Activated CD8-positive, alpha-beta memory T cell treated with anti-CD3 and anti-CD28 coated beads for 1 hour (primary cell): ENCODE measurements at places on chromosomes 2 and 18.

DNA sequence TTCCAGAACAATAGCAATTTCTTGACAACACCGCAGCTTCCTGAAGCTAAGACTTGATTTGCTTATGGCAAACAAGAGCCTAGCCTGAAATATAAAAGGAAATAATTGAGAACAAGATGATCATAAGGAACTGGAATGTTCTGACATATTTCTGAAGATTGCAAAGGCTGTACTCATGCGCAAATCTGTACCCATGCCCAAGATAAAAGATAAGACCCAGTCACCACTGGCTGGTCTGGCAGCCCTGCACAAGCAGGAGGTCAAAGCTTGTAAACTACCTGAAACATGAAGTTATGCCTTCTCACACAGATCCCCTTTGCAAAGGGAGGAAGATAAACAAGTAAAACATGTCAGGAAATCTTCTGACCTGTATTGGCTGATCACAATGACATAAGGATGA is 160.8 kb upstream of the GYPC start:
- DNase-seq, result no peak

GRCh38 chr18:79195716-79196683 is 126.8 kb downstream of the ATP9B start:
- no peak for DNase-seq

DNA sequence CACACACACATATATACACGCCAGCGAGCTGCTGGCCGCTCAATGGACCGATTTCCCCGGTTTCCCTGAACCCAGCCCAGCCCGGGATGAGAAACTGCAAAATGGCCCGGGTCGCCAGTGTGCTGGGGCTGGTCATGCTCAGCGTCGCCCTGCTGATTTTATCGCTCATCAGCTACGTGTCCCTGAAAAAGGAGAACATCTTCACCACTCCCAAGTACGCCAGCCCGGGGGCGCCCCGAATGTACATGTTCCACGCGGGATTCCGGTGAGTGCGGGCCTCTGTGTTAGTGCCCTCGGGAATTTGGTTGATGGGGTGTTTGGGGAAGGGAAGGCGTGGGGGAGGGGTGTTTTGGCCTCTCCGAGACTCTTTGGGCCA is 392 bp downstream of the ST8SIA3 start:
- DNase-seq, result no peak

DNA sequence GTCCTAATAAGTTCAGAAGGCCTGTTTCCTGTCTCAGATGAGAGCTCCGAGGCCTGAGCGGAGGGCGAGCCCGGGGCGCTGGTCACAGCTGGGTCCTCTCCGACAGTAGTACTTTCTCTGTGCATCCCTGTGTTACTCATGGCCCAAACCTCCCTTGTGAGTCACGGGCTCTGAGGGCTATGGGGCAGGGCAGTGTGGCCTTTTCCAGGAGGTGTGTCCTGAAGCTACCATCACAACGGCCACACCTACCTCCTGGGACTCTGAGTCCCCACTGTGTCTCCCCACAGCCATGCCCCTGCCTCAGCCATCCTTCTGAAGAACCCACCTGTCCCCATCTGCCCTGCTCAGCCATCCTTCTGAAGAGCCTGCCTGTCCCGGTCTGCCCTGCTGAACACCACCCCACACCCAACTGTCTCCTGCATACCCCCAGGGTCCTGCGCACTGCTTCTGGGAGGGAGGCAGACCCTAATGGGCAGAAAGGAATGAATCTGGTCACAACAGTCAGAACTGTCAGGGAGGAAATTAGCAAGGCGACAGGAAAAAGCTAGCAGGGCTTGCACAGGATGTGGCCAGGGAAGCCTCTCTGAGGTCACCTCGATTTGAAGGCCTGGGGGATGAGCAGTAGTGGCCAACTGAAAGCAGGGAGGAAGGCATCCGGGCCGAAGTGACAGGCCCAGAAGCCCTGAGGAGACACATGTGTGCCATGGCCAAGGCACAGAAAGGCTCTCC is 145.4 kb upstream of the RIOK3 start:
- no peak for DNase-seq

DNA sequence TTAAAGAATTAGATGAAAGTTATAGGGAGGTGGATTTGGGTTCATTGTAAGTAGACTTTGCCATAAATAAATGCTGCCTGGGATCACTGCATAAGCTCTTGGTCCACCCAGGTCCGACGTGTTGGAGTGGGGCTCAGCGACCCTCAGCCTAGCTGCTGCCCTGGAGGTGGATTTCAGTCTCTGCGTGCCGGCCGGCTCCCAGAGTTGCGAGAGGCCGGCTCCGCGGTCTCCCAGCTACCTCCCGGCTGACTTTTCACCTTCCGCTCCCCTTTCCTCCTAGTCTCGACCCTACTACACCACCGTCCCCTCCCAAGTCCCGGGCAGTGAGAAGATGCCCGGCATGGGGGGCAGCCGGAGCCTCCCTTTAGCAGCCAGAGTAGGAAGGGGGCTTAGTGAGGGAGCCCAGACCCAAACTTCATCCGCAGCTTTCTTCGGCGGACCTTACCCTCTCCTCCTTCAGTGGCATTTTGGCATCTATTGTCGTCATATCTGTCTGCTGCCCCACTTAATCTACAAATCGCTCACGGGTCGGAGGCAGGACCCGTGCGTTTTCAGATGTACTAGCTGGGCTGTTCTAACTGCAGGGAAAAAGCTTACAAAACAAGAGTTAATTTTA is 8.1 kb downstream of the EMX1 start:
- DNase-seq, result no peak

- DNase-seq, result no peak
Observed at GRCh38 chr2:200264631-200265030, 41.9 kb upstream of the SPATS2L start.

DNA sequence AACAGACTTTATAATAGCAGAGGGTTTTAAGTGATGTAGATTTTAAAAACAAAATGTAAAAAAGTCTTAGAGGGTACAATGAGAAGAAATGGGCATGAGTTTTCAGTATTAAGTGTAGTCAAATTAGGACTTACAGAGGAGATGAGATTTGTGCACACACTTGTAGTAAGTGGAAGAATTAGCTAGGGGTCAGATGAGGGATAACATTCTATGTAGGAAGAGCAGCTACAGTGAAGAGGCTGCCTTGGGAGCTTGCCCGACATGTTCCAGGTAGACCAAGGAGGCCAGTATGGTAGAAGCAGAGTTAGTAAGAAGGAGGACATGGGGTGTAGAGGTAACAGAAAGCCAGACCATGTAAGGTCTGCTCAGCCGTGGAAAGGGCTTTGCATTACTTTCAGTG is 189.2 kb upstream of the DSEL start:
- DNase-seq, result no peak

- DNase-seq, result no peak
Observed at GRCh38 chr2:160194351-160194750, 5.7 kb downstream of the ITGB6 start.
